ENCODE measurements at places on chromosomes 11 and 22. TPM values are rescaled to one million over a fixed set of nuclear protein-coding genes. Genes with fewer than 3 reads are reported as not detected.

- H3K4me3 ChIP-seq = no peak overlapping the region
- no peak for DNase-seq
- H3K27ac ChIP-seq = no peak overlapping the region
- H3K36me3 ChIP-seq = no peaks in the 10 kb centered on the region
- H3K4me1 ChIP-seq = no peaks in the 10 kb centered on the region
These were observed 37.0 kb upstream of the LRRC55 start for GRCh38 chr11:57144531-57145320.

GRCh38 chr11:128711136-128711535, 17.3 kb downstream of the FLI1 start:
- DNase-seq = no peak
- peaks cover 12% of the 10 kb centered on the region for H3K4me1 ChIP-seq
- H3K36me3 ChIP-seq = no peaks in the 10 kb centered on the region
- H3K27me3 ChIP-seq = no peaks in the 10 kb centered on the region

- H3K4me3 ChIP-seq = no peak overlapping the region
- H3K4me1 ChIP-seq = no peaks in the 10 kb centered on the region
- no peaks in the 10 kb centered on the region for H3K36me3 ChIP-seq
- no peak for DNase-seq
These were observed 452.7 kb upstream of the CNTN5 start for GRCh38 chr11:98568013-98568412.

Gene BIRC3
- total RNA-seq = 58.5 TPM

DNA sequence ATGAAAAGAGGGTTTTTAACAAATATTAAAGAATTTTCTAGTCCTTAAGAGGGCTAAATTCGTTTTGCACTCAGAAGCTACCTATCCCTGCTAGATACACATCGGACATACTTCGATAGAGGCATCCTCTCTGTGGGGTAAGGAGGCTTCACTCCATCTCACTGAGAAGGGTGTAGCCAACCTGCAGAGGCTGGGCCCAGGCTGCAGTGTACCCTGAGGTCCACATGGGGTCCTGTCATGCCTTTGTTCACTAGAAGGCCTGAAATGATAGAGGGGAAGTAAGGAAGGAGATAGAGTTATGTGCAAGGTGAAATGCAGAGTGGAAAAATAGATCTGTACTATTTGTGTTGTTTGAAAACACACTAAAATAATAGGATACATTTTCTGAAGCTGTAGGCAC, 45.6 kb downstream of the IGSF9B start:
- no peaks in the 10 kb centered on the region for H3K36me3 ChIP-seq
- H3K4me3 ChIP-seq = no peak overlapping the region
- no peak overlapping the region for H3K27ac ChIP-seq
- no peaks in the 10 kb centered on the region for H3K4me1 ChIP-seq
- DNase-seq = no peak

DNA sequence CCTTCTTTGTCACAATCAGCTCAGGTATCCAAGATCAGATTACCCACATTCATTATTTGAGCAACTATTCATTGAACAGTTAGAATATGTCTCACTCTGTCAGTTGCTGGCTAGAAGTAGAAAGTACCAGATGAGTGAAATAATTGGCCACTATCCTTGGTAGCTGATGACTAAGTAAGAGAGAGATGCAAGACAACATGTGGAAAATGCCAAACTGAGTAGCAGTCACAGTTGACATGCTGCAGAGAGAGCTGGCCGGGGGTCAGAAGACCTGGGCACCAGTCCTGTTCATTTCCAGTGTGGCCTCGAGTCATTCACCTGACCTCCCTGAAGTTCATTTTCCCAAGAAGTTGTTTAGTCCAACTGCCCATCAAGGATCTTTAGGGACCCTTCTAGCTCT, 22.5 kb upstream of the SMIM35 start:
- H3K27me3 ChIP-seq = peaks cover 8% of the 10 kb centered on the region
- H3K27ac ChIP-seq = no peak overlapping the region
- H3K36me3 ChIP-seq = no peaks in the 10 kb centered on the region
- DNase-seq = no peak

DNA sequence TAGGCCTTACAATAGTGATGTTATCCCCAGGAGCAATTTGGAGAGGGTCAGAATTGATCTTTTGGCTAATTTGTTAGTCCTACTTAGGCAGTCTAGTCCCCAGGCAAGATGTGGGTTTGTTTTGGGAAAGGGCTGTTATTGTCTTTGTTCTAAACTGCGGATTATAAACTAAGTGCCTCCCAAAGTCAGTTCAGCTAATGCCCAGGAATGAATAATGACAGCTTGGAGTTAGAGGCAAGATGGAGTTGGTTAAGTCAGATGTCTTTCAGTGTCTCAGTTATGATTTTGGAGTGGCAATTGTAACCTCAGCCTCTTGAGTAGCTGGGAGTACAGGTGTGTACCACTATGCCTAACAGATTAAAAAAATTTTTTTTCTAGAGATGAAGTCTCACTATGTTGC, 7.3 kb upstream of the CLNS1A start:
- H3K36me3 ChIP-seq = no peaks in the 10 kb centered on the region
- no peak overlapping the region for H3K4me3 ChIP-seq
- no peak overlapping the region for H3K27ac ChIP-seq
- peaks cover 12% of the 10 kb centered on the region for H3K4me1 ChIP-seq
- no peaks in the 10 kb centered on the region for H3K27me3 ChIP-seq

GRCh38 chr11:106457727-106458126, 380.3 kb downstream of the AASDHPPT start:
- peaks cover 9% of the 10 kb centered on the region for H3K4me1 ChIP-seq
- DNase-seq = peak; percentile 34
- no peaks in the 10 kb centered on the region for H3K27me3 ChIP-seq

DNA sequence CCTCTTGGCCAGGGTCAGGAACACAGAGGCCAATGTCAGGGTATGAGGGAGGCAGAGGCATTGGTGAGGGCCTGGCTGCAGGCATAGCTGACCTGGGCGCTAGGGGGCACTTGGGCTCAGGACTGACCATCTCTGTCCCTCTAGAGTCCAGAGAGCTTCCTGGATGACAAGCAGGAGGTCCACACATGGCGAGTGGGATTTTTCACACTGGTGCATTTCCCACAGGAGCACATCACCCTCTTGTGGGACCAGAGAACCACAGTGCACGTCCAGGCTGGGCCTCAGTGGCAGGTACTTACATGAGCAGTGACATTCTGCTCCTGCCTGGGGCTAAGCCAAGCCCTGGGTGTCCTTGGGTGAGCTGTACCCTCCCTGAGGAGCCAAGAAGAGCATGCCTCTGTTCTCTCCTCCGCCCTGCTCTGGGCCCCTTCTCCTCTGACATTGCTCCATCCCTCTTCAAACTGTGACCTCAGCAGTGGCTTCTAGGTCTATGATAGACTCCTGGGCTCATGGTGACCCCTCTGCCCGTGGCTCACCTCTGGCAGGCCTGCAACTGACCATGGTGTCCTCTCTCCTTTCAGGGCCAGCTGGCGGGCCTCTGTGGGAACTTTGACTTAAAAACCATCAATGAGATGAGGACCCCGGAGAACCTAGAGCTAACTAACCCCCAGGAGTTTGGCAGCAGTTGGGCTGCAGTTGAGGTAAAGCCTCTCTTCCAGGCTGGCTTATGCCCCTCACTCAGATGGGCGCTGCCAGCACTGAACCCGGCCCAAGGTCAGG, 46.6 kb downstream of the OTOG start:
- H3K27ac ChIP-seq = no peak overlapping the region
- H3K36me3 ChIP-seq = no peaks in the 10 kb centered on the region
- DNase-seq = no peak

DNA sequence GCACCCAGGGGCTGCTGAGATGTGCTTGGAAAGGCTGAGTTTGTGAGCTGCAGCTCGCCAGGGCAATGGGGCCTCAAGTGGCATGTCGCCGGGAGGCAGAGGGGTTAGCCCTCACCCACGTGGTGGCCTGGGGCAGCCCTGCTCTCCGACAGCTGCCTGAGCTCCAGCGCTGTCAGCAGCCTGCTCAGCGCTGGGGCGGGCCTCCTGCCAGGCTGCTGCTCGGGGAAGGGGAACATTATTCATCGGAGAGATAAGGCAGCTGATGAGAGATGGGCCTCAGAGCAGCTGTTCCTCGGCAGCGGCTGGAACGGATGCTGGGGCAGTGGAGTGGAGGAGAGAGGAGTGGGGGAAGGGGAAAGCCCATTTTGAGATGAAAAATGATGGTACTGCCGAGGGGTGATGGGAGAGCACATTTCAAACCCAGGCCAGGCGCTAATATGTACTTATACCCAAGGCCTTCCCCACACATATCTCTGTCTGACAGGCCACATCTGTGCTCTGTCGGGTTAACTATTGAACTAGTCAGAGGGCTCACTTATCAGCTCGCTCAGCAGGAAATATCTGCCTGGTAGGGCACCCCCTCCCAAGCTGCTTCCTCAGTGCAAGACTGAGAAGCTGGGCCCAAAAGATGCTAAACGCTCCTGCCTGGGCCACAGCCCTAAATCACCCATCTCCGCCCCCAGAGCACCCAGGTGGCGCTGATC, 79.5 kb downstream of the TIMP3 start:
- H3K4me1 ChIP-seq = peaks cover 9% of the 10 kb centered on the region
- no peaks in the 10 kb centered on the region for H3K27me3 ChIP-seq
- H3K36me3 ChIP-seq = no peaks in the 10 kb centered on the region

Gene TTC36
- total RNA-seq = not detected

DNA sequence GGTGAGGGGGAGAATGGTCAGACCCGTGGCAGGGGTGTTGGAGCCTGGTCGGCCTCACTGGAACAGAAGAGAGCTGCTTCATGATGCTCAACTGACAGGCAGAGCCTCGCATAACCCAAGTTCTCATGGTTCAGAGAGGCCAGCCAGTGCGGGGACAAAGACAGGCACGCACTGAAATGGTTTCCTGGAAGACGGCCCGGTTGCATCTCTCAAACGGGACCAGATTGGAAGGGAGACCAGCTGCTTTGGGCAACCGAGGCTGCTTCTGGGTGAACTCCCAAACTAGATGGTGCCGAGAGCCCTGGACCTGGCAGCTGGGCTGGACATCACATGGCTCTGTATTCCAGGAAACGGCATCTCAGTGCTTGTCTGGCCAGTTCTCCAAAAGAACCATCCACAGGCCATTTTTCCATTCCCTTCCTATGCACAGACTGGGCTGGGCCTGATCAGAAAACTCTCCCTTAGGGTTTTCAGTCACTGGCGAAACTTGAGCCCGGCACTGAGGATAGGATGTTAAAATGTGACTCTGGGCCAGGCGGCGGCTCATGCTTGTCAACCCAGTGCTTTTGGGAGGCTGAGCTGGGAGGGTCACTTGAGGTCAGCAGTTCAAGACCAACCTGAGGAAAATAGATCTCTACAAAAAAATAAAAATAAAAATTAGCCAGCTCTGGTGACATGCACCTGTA, 80.1 kb upstream of the PRODH start:
- no peaks in the 10 kb centered on the region for H3K27me3 ChIP-seq
- no peaks in the 10 kb centered on the region for H3K36me3 ChIP-seq
- H3K4me3 ChIP-seq = no peak overlapping the region
- no peaks in the 10 kb centered on the region for H3K4me1 ChIP-seq
- H3K27ac ChIP-seq = no peak overlapping the region
- no peak for DNase-seq

Gene LGR4
- total RNA-seq = 73.0 TPM

Data from stomach (tissue), 19 donors.